ENCODE measurements at places on chromosomes 11 and 22.

- no peak for DNase-seq
Observed at GRCh38 chr22:28791841-28792490, 8.4 kb downstream of the XBP1 start.

- no peak for DNase-seq
Observed at GRCh38 chr11:94481342-94481741, 12.3 kb downstream of the MRE11 start.

- DNase-seq, result no peak
Observed at GRCh38 chr11:117477721-117478120, 150.1 kb downstream of the CEP164 start.

DNA sequence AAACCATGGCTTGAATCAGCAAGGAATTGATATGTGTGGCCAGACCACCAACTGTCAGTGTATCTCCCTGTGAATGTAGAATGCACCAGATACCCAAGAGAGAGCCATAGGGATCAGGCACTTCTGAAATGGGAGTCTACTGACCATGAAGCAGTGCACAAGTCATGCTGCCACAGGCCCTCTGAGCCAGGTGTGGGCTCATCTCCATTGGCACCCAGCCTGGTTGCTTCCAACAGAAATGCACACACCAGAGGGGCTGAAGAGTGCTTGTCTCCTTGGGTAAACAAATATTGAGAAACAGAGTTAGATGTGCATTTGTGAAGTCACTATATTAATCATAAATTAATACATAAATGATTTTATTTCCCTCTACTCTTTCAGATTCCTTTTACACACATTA, 28.4 kb upstream of the PANX1 start:
- no peak for DNase-seq

- DNase-seq, result no peak
Observed at GRCh38 chr11:18703001-18703763, 4.6 kb downstream of the TMEM86A start.

GRCh38 chr22:48088926-48089536, 1326.6 kb downstream of the TBC1D22A start:
- DNase-seq, result no peak

- no peak for DNase-seq
Observed at GRCh38 chr22:23574877-23575276, 5.2 kb downstream of the IGLL1 start.

- no peak for DNase-seq
Observed at GRCh38 chr11:102580185-102580951, 44.8 kb downstream of the MMP20 start.

DNA sequence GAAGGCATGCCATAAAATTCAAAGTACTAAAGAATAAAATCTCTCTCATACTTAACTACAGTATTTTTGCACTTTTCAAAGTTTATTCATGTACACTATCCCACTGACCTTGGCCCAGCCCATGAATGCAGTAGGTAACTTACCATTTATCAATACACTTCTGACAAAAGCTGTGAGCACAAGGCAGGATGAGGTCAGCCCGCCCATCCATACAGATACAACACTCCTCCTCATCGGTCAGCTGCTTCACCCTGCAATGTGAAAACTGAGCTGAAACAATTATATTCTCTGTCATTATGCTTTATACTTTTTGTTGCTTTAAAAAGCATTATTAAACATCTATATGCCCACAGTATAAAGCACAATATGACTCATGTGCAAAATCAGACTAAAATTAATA, 22.1 kb downstream of the RNF141 start:
- DNase-seq, result no peak

DNA sequence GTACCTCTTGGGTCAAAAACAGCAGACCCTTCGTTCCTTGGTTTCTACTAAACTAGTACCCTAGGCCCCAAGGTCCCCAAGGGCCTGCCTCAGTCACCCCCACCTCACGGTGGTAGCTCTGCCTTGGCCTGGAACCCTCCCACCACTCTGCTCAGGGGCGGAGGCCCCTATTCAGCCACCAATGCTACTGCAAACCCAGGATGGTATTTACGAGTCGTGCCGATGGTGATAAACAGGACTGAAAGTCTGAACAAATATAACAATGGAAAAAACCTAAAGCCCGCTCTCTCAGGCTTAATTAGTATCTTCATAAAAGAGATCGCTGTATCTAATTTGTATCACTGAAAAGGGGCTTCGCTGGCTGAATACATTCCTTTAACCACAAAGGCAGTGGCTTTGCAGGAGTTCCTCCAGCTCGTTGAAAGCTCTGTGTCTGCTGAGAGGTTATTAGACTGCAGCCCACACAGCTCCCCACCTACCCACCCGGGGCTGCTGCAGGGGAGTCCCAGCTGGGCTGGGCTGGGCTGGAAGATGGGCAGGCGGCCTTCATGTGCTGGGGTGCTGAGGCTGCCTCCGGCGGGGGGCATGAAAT, 15.2 kb downstream of the SHISAL1 start:
- no peak for DNase-seq

DNA sequence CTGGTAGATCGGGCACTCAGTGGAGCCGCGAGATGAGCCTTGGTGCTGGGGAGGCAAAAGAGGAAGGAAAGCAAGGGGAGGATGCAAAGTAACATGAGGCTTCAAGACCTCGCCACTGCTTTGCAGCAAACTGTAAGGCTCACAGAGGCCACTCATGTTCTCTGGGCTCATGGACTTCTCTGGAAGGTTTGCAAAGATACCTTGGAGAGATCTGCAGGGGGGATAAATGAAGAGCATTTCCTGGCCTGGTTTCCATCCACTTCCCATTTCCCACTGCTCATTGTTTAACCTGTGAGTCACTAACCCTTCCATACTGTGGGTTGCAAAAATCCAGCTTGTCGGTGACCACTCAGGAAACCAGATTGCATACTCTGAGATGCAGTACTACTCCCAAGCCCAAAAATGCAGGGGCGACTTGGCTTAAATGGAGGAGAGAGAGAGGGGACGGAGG, 38.5 kb downstream of the OSBP2 start:
- DNase-seq, result no peak

DNA sequence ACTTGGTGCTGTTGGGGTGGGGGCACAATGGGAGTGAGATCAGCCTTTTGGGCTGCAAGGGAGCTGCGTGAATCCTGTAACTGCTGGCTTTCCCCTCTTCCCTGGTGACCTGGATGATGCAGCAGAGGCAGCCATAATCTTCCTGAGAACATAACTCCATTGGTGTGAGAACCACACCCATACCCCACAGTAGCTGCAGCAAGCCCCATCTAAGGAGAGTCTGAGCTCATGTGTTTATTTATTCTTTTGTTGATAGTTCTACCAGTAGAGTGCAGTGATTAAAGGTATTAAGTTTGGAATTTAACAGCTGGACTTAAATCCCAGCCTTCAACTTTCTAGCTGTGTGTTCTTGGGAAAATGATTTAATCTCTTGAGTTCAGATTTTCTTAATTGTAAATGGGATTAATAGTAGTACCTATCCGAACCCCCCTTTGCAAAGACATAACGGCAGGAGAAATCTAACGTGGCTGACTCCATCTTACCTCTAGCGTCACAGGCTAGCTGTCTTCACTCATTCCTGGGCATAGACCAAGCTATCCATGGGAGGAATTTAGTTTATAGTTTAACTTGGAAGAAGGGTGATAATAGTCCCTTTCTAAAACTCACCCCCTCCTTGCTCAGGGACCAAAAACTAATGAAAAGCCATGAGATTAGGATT, 385.0 kb upstream of the DDI1 start:
- DNase-seq, result no peak

GRCh38 chr11:44324222-44324621, 14.3 kb upstream of the ALX4 start:
- DNase-seq, result no peak

- peak; percentile 47 for DNase-seq
Observed at GRCh38 chr11:65593518-65594414, 1.8 kb downstream of the KCNK7 start.

GRCh38 chr11:92329646-92330045, 105.0 kb downstream of the FAT3 start:
- no peak for DNase-seq

GRCh38 chr11:40183073-40184064, 1276.1 kb downstream of the LRRC4C start:
- no peak for DNase-seq

DNA sequence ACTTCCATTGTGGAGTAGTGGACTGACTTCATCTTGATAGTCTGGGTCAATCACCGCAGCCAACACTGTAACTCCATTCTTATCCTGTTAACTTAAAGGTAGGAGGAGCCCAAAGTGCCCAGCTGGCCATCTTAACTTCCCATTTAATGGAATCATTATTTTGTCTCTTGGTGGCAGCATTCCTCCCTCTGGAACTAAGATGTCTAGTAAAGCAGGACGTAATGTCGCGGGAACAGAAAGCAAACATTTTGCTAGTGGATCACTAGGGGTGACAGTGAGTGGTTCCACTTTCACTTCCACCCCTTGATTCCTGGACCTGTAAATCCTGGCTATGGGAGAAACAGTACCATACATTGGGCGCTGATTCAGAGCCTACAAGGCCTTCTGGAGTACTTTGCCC, 71.4 kb downstream of the GAB4 start:
- DNase-seq, result no peak

DNA sequence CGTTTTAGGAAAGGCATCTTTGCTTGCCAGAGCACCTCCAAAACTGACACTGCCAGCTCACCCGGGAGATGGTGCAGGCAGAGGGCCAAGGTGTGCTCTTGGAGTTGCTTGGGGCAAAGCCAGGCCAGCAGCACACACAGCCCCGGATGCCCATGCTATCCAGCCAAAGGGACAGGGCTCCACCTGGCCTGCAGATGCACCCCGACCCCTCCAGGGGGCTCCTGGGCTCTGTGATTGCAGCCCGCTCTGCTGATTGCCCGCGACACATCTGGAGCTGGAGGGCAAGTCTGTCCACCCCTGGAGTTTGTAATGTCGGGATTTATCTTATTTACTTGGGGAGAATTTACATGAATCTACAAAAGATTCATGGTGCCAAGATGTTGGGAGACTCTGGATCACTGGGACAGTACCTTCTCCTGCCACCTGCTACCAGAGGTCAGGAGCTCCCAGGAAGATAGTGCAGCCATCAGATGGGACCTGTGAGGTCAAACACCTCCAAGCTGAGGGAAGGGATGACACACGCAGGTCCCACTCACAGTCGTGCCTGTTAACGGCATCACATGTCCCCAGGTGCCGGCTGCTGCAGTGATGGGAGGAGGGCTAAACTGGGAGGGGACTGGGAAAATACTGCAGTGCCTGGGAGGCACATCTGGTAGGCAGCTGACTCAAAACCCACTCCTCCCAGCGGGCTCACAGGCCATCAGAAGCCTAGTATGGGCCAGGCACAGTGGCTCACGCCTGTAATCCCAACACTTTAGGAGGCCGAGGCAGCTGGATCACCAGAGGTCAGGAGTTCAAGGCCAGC, 17.2 kb downstream of the CBX7 start:
- DNase-seq, result no peak

DNA sequence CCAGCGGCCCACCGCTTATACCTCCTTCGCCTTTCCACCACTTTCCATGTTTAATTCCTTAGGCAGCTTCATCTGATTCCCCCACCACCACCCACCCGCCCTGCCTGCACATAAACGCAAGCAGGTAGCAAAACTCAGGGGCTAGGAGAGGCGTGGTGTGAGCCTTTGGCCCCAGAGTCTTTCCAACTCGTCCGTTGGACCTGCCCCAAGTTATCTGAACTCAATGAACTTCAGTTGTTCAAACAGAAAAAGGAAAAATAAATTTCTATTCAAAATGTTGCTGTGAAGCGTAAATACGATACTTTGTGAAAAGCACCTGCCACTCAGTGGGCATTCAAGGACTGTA, 814 bp upstream of the CDON start:
- DNase-seq, result no peak

Data from CD4-positive, alpha-beta T cell treated with Interleukin-4 for 4 hours (primary cell).